ENCODE measurements at places on chromosomes 11 and 22.

DNA sequence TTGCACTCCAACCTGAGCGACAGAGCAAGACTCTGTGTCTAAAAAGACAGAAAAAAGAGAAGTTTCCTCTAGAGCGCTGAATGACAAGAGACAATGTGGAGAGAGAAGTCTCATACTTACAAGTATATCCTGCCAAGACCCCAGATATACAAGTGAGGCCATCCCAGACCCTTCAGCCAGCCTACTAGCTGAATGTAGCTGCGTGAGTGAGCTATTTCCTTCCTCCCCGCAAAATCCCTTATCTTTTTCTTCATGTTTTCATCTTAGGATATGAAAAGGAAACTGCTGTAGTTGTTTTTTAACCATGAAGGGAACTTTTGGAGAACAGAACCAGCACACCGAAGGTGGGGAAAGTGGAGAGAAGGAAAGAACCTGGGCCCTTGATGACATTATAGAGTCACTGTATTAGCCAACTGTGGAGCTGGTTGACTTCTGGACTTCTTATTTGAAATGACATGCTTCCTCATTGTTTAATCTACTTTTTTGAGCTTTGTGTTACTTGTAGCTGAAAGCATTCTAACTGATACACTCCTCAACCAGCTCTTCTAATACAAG, 4.4 kb upstream of the DDX17 start:
- no peak for DNase-seq

GRCh38 chr11:87284306-87284705, 246.6 kb downstream of the TMEM135 start:
- DNase-seq: no peak

- DNase-seq: no peak
Observed at GRCh38 chr11:9231848-9232177, 33.3 kb downstream of the DENND5A start.

DNA sequence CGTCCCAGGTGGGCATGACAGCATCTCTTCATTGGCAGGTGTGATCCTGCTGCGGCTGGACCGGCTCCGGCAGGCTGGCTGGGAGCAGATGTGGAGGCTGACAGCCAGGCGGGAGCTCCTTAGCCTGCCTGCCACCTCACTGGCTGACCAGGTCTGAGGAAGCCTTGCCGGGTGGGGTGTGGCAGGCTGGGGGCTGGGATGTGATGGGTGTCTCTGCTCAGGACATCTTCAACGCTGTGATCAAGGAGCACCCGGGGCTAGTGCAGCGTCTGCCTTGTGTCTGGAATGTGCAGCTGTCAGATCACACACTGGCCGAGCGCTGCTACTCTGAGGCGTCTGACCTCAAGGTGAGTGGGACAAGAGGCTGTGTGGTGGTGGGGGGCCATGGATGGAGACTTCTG, 3.5 kb downstream of the LARGE2 start:
- peak; percentile 24 for DNase-seq

- DNase-seq: no peak
Observed at GRCh38 chr22:46748908-46749675, 11.0 kb upstream of the CERK start.

GRCh38 chr22:37167176-37167980, 17.7 kb upstream of the IL2RB start:
- DNase-seq: no peak

DNA sequence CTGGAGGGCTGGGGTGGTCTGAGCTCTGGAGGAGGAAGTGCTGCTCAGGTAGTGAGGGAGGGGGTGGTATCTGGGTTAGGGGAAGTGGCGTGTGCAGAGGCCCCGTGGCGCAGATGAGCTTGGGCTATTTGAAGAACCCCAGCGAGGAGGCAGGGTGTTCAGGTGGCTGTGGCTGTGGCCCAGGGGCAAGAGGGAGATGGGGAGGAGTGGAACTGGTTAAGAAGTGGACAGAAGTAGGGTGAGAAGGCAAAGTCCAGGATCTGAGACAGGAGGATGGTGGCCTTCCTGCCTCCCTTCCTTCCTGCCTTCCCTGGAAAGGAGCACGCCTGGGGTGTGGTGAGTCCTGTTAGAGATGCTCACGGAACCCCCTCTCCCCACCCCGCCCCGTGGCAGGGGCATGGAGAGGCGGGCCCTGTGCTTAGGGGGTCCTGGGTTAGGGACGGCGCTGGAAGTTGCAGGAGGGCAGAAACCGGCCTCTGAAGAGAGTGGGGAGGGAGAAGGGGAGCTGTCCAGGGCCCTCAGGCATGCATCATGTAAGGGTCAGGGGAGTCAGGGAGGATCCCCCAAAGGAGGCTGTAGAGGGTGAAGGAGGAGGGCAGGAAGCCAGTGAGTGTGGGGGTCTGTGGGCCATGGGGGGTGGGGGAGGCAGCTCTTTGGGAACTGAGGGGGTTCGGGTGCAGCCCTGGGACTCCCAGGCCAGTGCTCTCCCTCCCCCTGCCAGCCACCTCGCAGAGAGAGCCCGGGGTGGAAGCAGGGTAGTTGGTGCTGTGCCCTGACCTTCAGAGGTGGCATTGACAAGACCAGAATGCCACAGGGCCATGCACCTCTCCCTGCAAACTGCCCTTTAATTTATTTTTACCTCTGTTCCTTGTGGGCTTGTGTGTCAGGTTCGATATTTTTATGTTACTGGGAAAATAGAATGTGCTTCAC, 63.7 kb upstream of the PARVG start:
- no peak for DNase-seq

GRCh38 chr11:106072804-106073203, 4.3 kb downstream of the KBTBD3 start:
- DNase-seq: no peak

- no peak for DNase-seq
Observed at GRCh38 chr11:74460065-74460464, 7.3 kb downstream of the KCNE3 start.

DNA sequence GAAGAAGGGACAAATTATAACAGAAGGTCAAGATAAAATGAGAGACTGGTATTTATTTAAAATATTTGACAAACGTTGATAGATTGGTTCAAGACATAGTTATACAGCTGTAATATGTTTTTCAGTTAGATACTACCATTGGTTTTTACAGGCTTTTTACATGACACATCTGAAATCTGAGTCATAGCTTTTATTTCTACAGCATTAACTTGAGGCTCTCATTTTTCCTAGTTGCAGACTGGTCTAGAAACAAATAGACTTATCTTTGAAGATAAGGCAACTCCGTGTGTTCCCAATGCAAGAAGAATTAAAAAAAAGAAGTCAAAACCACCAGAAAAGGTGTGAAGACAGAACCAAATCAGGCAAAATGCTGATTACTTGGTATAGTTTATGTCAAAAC, 31.3 kb downstream of the CEP57 start:
- DNase-seq: no peak

DNA sequence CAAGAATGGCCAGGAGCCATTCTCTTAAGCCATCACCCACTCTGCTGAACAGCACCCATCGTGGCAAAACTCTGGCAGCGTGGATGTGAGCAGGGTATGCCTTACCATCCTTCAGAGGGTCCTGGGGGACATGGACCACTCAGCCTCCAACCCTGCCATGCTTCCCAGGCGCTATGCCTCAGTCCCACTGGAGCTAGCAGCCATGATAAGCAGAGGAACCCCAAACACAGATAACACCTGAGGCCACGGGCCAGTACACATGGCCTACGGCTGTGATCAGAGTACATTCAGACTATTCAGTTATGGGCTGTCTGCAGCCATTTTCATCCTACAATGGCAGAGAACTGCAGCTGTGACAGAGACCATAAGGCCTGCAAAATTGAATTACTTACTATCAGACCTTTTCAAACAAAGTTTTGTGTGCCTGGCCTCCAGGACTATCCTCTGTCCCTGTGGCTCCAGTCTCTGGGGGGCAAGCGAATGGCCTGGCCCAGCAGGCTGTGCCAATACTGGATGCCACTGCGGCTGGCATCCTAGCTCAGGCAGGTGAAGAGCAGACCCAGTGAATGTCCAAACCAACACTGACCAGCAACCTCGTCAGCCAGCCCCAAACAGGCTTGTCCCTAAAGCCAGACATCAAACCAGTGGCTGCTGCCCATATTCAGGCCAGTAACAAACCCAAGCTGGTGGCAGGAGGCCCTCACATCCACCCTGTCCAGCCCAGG, 6.9 kb downstream of the ARVCF start:
- no peak for DNase-seq

GRCh38 chr22:46792061-46792796, 29.8 kb downstream of the TBC1D22A start:
- DNase-seq: no peak

DNA sequence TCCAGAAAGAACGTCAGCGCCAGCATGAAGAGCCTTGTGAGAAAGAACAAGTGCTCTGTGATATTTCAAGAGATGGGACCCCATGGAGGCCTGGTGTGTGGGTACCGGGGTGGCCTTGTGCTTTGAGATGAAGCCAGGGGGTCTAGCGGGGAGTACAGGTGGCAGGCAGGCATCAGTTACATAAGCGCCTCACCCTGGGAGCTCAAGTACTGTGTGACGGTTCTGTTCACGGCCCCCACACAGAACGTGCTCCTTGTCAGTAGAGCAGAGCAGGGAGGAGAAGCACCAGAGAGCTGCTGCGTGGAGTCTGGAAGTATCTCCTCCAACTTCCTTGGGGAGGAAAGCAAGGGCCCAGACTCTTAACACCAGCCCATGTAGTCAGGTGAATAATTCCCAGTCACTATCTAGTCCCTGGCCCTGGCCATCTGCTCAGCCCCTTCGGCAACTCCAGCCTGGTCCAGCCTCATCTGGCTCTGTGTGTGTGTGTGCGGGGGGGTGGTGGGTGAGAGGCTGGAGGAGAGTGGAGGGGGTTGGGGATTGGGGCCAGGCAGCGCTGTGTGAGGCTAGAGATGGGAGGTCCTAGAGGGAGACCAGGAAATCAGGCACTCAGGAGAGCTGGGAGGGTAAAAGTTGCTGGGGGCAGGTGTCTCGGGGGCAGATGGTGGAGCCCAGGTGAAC, 32.4 kb downstream of the MCM5 start:
- no peak for DNase-seq

- peak; percentile 37 for DNase-seq
Observed at GRCh38 chr22:30326255-30326705, 461 bp downstream of the TBC1D10A start.

DNA sequence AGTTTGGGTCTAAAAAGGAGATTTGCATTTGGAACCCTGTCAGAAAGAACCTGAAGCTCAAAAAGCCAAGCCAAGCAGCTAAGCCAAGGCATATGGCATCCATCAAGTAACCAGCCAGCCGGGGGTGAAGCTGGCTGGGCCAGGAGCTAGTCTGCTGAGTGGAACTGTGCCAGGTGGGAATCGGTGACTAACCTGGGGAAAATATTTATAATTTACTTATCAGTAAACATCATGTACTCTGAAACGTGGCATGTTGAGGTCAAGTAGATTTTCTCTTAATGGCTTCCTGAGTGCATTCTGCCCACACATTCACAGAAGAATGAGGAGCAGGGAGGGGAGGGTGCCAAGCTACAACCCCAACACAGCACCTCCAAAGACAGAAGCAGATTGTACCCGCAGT, 70.5 kb upstream of the SESN3 start:
- no peak for DNase-seq

DNA sequence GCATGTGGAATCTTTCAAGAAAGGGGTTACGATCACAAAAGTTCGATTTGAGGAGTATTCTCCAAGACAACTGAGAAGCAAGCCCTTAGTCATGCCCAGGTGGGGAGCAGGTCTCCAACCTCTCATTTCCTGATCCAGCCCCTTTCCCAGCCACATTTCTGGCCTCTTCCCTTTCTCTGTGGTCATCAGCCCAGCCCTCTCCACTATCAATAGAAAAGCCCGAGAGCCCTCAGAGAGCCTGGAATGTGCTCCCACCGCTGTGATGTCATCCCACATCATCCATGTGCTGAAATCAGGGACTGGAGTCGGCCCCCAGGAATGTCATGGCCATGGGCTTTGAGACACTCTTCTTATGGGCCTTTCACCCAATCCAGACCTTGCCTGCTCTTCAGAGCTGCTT, 62.6 kb downstream of the KCNJ1 start:
- no peak for DNase-seq
